ENCODE measurements at places on chromosomes 11 and 22.

GRCh38 chr11:6586434-6587359, 16.7 kb downstream of the RRP8 start:
- no peak for DNase-seq

DNA sequence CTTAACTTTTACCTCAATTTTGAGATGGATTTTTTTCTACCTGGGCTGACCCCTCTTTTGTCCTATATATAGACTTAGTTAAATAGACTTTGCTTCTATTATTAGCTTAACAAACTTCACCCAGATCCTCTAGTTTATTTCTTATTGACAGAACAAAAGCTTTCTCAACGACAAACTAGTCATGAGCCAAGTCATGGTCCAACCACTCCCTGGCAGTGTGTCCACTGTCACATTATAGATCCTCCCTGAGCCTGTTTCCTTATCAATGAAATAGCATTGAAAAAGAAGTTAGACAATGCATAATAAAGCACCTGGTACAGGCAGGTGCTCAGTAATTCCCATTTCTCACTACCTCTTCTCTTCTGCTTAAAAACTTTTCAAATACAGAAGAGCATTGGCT, 155.1 kb downstream of the SPON1 start:
- no peak for DNase-seq

- no peak for DNase-seq
Observed at GRCh38 chr11:27319072-27319471, 43.9 kb downstream of the CCDC34 start.

DNA sequence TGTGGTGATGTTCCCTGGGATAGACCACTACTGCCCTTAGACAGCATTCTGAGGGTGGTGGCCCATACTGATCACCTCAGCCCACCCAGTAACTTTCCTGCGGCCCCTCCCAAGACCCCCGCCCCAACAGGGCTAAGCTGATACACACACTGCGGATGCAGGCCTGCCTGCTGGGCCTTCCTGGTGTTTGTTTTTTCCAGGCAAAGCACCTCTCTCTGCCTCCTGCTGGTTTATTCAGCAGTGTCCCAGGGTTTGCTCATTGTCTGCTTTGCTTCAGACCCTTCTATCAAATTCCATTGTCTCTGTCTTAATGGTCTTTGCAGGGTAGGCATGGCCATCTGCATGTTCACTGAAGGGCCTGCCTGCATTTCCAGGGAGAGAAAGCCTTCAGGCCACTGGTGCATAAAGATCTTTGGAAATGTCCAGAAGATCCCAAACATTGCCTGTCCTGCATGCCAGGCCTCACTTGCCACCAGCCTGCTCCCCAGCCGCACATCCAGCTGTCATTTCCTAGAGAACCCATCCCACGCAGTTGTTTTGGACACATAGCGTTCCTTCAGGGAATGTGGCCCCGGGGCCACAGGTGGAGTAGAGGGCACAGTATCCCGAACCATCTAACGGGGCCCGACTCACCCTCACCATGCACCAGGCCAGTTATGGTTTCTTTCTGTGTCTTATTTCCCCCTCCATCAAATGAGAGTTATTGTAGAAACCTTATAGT, 50.2 kb downstream of the BCR start:
- no peak for DNase-seq

- no peak for DNase-seq
Observed at GRCh38 chr11:119223856-119224255, 17.7 kb downstream of the CBL start.

DNA sequence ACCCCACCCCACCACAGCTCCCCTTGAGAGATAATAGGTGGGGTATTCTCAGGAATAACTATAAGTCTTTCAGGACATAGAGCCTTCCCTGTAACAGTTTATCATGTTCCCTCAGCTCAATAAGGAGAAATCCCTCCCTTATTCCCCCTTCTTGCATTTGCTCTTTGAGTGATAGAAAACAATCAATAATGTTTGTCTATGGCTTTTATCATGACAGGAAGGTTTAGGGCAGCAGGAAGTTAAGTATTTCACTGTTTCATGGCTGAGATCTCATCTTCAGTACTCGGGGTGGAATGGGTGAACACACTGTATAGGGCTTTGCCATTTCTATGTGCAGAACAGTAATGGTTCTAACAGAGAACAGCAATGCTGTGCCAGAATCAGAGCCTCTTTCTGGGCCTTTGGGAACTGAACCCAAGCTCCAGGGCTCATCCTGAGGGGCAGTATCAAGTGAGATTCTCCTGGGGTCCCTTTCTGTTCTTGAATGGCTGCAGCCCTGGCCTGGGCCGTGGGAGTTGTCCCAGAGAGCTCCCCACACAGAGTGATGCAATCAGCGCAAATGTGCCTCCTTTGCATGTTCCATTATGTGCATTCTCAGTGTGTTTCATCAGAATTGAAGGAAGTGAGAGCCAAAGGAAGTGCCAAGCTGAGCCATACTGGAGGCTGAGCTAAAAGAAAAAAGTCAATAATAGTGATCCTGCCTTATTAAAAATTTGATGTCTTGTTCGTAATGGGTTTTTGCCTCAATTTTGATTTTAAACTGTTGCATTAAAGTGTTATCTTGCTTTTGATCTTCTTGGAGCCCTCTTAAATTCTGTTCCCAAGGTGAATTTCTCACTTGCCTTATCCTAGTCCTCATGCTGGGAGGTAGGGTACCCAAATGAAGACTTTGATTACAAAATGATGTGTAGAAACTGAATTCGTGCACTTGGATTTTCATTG, 2.9 kb upstream of the CYP2R1 start:
- no peak for DNase-seq

DNA sequence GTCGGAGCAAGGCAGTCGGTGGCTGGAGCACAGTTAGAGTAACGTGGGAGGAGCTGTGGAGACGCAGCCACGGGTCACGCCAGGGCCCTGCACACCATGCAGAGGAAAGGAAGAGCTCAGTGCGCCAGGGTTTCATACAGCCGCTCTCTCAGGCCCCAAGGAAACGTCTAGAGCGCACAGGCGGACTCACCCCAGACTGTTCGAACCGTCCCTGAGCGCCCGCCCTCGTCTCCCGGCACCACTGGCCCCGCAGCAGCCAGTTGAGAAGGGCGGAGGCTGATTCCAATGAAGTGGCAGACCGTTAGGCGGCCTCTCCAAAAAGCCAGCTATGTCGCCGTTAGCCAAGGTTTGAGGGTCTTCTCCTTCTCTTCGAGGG, 483 bp upstream of the HYLS1 start:
- no peak for DNase-seq
